ENCODE measurements at places on chromosomes 5 and 9. TPM values are rescaled to one million over a fixed set of nuclear protein-coding genes. Genes with fewer than 3 reads are reported as not detected.

GARIN3 gene
- not detected for total RNA-seq

ANKRD18B gene
- total RNA-seq: 0.33 TPM

PSIP1 gene
- total RNA-seq: 92.6 TPM

LCN9 gene
- total RNA-seq: not detected

SPATA31D4 gene
- total RNA-seq: not detected

SLC36A2 gene
- not detected for total RNA-seq

SGCD gene
- total RNA-seq: not detected

CDH9 gene
- total RNA-seq: not detected

GRXCR2 gene
- not detected for total RNA-seq

GRIN1 gene
- total RNA-seq: not detected

LCN12 gene
- total RNA-seq: 0.68 TPM

TEX48 gene
- 0.73 TPM for total RNA-seq

PAPPA gene
- not detected for total RNA-seq

DEPDC1B gene
- 35.3 TPM for total RNA-seq

LECT2 gene
- not detected for total RNA-seq

GRCh38 chr9:4237748-4238511, 61.9 kb downstream of the GLIS3 start:
- no peak for DNase-seq

DNA sequence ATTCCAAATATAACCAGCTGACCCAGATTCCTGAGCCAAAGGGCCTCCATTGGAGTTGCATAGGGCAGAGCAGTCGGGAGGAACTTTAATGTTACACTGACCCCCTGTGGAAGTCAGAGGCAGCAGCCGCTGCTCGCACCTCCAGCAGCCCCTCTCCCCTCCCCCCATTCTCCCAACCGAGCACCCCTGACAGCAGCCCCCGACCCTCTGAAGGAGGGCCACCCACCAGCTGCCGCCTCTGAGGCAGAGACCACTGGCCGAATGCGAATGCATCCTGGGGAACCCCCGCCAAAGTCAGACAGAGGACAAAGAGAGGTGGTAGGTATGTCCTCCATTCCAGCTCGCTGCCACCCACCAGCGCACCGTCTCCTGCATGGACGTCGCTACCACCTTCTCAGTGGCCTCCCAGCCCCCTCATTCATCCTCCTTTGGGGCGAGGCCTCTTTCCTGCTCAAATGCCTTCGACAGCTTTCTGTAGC, 231.0 kb downstream of the CDK5RAP2 start:
- no peak for DNase-seq

GRCh38 chr9:107858260-107858659, 368.7 kb upstream of the KLF4 start:
- DNase-seq: no peak

GRCh38 chr9:114433720-114434255, 46.0 kb upstream of the AKNA start:
- peak; percentile 52 for DNase-seq

DNA sequence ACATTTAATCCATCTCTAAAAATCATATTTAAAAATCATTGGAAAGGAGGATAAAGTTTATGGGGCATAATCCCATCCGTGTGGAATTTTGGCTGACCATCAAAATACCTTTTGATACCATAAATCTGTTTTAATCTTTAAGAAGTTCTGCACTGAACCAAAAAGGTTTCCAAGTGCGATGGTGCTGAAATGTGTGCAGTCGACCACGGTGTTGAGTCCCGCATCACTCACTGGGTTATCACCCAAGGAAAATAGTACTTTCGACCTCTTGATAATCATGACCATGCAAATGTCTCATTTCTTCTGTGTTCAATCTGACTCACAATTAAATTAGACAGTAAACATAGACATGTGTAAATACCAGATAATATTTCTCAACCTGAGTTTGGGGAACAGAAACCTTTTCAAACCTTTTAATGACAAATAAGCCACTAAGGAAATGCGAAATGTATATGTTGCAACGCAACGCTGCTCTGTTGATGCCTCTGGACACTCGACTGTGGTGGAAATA, 62.0 kb upstream of the CDH6 start:
- no peak for DNase-seq

DNA sequence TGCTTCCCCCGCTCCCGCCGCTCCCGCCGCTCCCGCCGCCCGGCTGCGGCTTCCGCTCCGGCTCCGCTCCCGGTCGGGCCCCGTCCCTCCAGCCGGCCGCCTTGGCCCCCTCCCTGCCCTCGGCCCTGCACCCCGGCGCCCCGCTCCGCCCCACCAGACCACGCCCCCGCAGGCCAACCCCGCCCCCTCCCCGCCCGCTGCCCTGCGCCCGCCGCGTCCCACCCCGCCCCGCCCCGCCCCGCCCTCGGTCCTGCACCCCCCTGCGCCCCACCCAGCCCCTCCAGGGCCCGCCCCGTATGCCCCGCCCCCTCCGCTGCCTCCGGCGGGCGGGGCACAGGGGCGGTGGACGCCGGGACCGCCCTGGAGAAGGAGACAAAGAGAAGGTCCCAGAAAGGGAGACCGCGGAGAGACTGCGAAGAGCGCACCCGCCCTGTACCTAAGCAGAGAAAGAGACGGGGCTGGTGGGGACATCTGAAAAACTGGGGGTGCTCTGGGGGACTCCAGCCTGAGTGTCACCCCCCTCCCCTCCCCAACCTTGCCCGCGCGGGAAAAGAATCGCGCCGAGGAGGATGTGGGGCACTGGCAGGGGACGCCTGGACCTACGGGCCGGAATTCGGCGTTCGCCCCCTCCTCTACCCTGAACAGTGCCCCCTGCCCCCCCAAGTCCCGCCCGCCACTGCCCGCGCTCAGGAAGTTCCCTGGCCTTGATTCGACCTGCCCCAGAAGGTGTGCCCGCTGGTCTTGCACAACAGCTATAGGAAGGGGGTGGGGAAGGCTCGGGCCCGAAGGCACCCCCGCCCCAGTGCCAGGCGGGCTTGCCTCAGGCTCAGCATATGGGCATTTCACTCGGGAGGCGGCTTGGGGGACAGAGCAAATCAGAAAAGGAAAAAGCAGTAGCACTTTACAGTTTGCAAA, 42.8 kb upstream of the STXBP1 start:
- peak; percentile 88 for DNase-seq

DNA sequence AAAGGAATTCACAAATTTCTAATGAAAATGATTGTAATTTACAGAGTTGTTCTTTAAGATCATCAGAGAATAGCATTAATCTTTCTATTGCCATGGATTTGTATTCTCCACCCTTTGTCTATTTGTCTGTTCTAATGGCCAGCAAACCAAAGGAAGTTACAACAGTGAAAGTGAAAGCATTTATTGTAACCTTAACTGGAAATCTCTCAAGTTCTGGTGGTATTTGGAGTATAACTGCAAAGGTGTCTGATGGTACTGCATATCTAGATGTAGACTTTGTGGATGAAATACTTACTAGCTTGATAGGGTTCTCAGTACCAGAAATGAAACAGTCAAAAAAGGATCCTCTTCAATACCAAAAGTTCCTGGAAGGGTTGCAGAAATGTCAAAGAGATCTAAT, 21.7 kb downstream of the RMI1 start:
- no peak for DNase-seq

- no peak for DNase-seq
Observed at GRCh38 chr9:114078781-114079156, 669 bp upstream of the AMBP start.

DNA sequence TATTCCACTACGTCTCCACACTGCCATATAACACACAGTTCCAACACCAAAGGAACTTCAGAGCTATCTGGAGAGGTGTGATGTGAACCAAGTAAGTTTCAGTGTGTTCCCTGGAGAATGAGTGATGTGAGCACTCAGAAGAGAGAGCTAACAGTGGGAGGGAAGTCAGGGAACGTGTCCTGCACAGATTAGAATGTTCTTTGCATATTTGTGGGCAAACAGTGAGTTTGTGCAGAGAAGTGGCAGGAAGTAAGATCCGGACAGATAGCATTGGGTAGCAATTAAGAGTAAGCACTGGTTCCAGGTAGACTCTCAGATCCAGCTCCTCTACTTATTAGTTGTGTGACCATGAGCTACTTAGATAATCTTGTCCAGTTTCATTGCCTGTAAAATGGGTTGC, 206.4 kb downstream of the PDZD2 start:
- no peak for DNase-seq

GRCh38 chr9:96020300-96020791, 144.9 kb downstream of the ERCC6L2 start:
- no peak for DNase-seq

GRCh38 chr5:95256446-95256845, 28.4 kb downstream of the MCTP1 start:
- no peak for DNase-seq

DNA sequence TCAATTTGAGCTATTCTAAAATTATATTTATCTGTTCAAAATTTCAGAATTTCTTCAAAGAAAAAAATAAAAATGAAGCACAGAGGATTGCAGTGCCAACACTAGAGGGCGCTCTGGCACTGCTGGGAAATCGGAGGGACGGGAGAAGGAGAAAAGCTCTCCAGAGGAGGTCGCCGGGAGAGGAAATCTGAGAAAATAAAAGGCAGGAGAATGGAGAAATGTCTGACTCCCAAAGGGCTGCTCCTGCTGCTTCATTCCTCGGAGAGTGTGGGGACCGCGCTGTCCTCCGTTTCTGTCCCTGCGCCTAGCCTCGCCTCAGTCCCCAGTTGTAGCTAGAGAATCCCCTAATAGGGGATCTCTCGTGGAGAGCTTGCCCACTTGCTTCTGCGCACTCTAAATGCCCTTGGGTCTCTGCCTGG, 40.0 kb upstream of the ARSB start:
- DNase-seq: peak; percentile 58

- DNase-seq: no peak
Observed at GRCh38 chr9:78009186-78009585, 22.4 kb downstream of the GNAQ start.

GRCh38 chr5:26259081-26259480, 779.3 kb downstream of the CDH9 start:
- DNase-seq: no peak

DNA sequence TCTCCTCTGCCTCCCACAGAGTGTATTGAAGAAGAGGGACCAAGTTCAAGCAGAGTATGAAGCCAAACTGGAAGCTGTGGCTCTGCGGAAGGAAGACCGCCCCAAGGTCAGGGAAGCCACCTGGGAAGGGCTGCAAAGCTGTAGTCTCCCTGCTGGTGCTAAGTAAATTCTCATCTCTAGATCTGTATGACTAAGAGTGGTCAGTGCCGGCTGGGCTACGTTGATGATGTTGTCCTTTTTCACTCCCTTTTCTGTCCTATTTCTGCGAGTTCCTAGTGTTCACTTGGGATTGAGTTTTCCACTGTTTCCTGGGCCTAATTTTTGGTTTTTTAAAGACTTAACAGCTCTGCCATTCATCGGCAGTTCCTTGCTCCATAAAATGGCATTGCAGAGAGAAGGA, 39.8 kb downstream of the SLC46A2 start:
- no peak for DNase-seq

GRCh38 chr9:135048046-135048757, 39.3 kb upstream of the OLFM1 start:
- DNase-seq: no peak

DNA sequence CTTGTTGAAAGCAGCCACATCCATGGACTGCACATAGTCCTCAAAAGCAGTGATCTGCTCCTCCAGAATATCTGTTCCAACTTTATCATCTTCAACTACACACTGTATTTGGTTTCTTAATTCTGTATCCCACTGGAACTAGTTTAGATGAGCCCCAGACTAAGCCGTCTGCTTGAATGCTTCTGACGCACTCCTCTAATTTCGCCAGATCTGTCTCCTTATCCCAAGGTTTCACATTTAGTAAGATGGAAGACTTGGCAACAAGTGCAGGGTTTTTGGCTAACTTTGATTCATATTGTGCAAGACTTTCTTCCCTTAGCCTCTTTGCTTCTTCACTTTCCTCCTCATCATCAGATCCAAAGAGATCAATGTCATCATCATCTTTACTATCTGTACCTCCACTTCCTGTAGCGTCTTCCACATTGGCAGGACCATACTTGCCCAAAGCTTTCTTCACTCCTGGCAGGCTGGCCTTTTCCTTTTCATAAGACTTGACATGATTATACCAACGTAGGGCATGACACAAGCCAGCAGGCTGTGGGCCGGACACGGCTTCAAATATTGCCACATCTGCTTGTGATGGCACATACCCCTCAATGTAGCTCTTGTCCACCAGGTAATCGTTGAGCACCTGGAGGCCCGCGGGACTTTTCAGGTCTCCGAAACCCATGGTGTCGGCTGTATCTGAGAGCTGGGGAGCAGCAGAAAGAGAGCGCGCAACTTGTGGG, 56.2 kb upstream of the PIK3R1 start:
- no peak for DNase-seq

- peak; percentile 49 for DNase-seq
Observed at GRCh38 chr5:80189201-80189600, 66.6 kb downstream of the SERINC5 start.

DNA sequence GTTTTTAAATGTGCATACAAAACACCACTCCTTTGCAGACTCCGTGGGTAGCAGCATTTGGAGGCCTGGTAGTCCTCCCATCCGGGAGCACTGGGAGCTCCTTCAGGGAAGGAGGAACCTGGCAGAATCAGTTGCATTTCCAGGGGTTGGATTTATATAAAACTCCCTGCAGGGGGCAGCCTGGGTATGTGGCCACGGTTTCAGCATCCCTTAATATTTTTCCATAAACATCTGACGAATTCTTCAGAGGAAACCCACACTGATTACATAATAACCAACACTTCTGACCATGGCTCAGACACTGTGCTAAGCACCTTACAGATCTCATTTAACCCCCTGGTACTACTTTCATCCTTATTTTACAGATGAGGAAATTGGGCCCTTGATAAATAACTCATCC, 6.1 kb upstream of the AFAP1L1 start:
- DNase-seq: no peak

- DNase-seq: no peak
Observed at GRCh38 chr9:96725576-96725975, 52.3 kb downstream of the ZNF510 start.

DNA sequence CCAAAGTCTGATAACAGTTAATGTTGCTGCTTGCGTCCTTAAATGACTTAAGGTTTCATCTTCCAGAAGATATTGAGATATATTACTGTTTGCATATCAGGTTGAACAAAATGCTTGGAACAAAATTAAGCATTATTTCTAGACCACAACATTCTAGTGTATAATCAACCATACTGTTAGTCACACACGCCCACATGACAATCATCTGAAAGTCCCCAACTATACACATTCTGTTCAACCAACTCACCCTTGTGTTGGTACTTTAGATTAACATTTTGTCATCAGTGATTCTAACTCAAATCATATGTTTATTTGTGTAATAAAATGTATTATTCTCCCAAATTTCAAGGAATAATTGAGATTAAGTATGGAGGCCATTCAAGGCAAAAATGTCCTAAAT, 47.3 kb downstream of the LURAP1L start:
- DNase-seq: no peak

GRCh38 chr9:134619983-134620661, 21.5 kb upstream of the COL5A1 start:
- peak; percentile 22 for DNase-seq

- DNase-seq: no peak
Observed at GRCh38 chr9:104080983-104081382, 13.1 kb upstream of the SMC2 start.

- DNase-seq: no peak
Observed at GRCh38 chr9:90306158-90306557, 336.5 kb downstream of the DIRAS2 start.

- DNase-seq: no peak
Observed at GRCh38 chr9:108272349-108272899, 583.4 kb downstream of the ACTL7B start.

Data from activated CD8-positive, alpha-beta memory T cell treated with anti-CD3 and anti-CD28 coated beads, Interleukin-2, amount 10 ng/mL, durations not matched to agents 7 days and 5 days (primary cell).